ENCODE measurements at places on chromosomes 2 and 18.
A peak's percentile ranks its signal among the peaks of the same experiment; 100 is the strongest.

GRCh38 chr2:151410485-151410834 is 758 bp downstream of the RIF1 start:
- peak; percentile 43 for DNase-seq

GRCh38 chr2:218536804-218537494 is 31.2 kb downstream of the USP37 start:
- no peak for DNase-seq

- DNase-seq, result no peak
These were observed 76.2 kb downstream of the CDK15 start for GRCh38 chr2:201882353-201883090.

- DNase-seq, result no peak
These were observed 121.1 kb downstream of the TANC1 start for GRCh38 chr2:159089543-159089942.

- DNase-seq, result no peak
These were observed 136.8 kb downstream of the SMAD2 start for GRCh38 chr18:47793609-47794008.

DNA sequence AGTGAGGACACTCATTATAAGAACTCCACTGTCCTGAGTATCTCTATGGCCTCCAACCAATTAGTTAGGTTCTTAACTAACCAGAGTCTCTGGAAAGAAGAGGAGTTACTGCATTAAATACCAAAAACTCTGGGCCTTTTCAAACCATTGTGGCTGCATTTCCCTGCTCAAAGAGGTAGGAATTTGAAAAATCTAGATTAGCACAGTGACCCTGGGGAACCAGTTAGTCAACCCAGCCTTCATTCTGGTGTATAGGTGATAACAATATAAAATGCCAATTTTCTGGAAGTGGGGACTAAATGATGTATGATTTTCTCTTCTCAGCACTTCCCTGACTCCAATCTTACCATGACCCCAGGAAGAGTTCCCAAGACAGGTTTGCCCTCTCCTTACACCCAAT is 287.8 kb upstream of the SETBP1 start:
- DNase-seq, result no peak

- DNase-seq, result no peak
These were observed 204.8 kb upstream of the KYNU start for GRCh38 chr2:142672698-142673097.

GRCh38 chr18:317618-318017 is 49.8 kb upstream of the THOC1 start:
- DNase-seq, result no peak
